Cortex of kidney (tissue), 1 donor: ENCODE measurements at places on chromosomes 11 and 22.

DNA sequence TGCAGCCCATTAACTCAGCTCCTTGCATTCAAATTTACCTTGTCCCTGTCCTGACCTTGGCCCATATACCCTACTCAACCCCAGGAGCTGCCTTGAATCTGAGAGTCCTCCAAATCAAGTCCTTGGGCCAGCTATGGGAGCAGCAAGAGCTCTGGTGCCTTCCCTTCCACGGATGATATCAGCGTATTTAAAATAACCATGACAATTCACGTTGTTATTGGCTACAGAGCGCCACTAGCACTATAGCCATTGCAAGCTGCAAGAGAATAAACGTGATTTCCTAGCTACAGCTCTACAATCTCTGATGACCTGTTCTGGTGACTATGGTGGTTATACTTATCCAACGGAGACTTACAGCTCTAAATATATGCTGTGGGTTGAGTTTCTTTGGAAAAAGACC is 357.8 kb downstream of the LARGE1 start:
- no peak for DNase-seq

- no peak for DNase-seq
These were observed 318.1 kb upstream of the PITPNB start for GRCh38 chr22:28237112-28237511.

- no peak for DNase-seq
These were observed 56.6 kb downstream of the LMO2 start for GRCh38 chr11:33835143-33835878.

DNA sequence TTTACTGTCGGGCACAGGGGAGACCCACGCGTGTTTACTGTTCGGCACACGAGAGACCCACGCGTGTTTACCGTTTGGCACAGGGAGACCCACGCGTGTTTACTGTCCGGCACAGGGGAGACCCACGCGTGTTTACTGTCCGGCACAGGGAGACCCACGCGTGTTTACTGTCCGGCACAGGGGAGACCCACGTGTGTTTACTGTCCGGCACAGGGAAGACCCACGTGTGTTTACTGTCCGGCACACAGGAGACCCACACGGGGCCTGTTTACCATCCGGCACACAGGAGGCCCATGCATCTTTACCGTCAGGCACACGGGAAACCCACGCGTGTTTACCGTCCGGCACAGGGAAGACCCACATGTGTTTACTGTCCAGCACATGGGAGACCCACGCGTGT is 525.1 kb downstream of the BRD1 start:
- no peak for DNase-seq

- DNase-seq: no peak
These were observed 66.5 kb downstream of the CCDC34 start for GRCh38 chr11:27296497-27296896.

DNA sequence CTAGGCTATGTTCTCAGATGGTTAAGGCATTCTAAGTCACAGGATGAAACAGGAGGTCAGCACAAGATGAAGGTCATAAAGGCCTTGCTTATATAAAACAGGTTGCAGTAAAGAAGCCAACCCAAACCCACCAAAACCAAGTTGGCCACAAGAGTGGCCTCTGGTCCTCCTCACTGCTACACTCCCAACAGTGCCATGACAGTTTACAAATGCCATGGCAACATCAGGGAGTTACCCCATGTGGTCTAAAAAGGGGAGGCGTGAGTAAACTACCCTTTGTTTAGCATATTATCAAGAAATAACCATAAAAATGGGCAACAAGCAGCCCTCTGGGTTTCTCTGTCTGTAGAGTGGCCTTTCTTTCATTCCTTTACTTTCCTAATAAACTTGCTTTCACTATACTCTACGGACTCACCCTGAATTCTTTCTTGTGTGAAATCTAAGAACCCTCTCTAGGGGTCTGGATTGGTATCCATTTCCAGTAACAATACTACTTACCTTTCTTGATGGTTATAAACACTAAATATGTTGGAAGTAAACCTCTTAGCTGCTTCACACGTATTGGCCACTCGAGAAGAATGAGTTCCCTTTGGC is 1237.9 kb downstream of the FAM181B start:
- DNase-seq: no peak

GRCh38 chr22:50034126-50035081 is 21.8 kb upstream of the IL17REL start:
- DNase-seq: no peak

- no peak for DNase-seq
These were observed 14.4 kb downstream of the SCARF2 start for GRCh38 chr22:20423008-20423905.

DNA sequence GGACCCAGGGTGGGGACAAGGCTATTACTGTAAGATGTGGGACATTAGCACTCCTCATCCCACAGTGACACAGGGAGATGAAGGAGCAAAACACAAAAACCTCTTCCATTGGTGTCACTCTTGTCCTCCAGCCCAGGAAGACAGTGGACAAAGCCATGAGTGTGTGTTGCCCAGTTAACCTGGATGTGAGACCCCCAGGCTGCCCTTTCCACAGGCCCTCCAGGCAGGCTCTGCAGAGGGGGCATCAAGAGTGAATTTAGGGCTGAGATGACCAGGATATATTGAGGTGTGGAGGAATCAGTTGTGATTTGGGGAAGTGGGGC is 111.3 kb downstream of the GGTLC2 start:
- DNase-seq: no peak

DNA sequence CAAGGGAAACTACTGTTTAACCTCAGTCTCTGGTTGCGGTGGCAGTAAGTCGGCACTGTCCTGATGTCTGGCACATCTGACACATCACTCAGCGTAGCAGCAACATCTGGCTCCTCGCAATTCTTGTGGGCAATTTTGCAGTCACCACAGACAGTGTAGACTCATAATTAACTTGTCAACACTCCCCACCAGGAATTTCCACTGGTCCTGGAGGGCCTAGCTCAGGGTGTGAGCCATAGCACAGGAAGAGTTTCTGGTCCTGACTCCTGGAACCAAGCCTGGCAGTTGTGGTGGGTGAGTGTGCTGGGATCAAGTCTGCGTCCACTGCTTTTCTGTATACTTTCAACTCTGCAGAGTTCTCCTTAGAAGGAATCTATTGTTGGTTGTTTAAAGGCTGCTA is 209.7 kb downstream of the SNX19 start:
- no peak for DNase-seq

- DNase-seq: no peak
These were observed 27.6 kb upstream of the ZBTB16 start for GRCh38 chr11:114031967-114032320.

DNA sequence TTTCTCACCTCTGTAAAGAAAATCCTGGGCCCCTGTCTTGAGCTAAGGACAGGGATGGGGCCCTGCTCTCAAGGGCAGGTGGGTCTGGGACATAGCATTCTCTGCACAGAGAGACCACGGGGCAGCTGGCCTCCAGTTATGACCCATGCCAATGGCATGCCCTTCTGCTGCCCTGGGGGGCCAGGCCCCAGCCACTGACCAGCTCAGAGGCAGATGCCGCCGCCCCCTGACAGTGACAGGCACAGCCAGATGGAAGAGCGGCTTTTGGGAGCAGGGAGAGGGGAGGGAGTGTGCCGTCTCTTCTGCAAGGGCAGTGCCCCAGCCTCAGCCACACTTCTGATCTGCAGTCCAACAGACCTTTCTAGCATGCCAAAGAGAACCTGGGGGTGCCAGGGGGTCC is 114.8 kb upstream of the NAV2 start:
- no peak for DNase-seq

GRCh38 chr11:130874955-130875531 is 41.2 kb downstream of the SNX19 start:
- DNase-seq: no peak

GRCh38 chr22:22397292-22397870 is 111.2 kb downstream of the ZNF280B start:
- no peak for DNase-seq

- DNase-seq: no peak
These were observed 144.7 kb downstream of the TENM4 start for GRCh38 chr11:79296141-79296540.

GRCh38 chr22:36608987-36609386 is 80.0 kb upstream of the EIF3D start:
- DNase-seq: no peak

DNA sequence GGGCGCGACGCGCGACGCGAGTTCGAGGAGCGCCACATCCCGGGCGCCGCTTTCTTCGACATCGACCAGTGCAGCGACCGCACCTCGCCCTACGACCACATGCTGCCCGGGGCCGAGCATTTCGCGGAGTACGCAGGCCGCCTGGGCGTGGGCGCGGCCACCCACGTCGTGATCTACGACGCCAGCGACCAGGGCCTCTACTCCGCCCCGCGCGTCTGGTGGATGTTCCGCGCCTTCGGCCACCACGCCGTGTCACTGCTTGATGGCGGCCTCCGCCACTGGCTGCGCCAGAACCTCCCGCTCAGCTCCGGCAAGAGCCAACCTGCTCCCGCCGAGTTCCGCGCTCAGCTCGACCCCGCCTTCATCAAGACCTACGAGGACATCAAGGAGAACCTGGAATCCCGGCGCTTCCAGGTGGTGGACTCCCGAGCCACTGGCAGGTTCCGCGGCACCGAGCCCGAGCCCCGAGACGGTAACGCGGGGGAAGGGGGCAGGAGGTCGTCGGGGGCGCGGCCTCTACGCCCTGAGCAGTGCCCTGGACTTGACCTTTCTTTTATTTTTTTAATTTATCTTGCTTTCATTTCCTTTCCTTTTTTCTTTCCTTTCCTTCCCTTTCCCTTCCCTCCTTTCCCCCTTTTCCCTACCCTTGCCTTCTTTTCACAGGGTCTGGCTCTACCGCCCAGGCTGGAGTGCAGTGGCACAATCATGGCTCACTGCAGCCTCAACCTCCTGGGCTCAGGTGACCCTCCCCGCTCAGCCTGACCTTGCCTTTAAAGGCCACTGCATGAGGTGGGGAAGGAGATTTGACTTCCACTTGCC is 5.0 kb downstream of the MPST start:
- DNase-seq: no peak

DNA sequence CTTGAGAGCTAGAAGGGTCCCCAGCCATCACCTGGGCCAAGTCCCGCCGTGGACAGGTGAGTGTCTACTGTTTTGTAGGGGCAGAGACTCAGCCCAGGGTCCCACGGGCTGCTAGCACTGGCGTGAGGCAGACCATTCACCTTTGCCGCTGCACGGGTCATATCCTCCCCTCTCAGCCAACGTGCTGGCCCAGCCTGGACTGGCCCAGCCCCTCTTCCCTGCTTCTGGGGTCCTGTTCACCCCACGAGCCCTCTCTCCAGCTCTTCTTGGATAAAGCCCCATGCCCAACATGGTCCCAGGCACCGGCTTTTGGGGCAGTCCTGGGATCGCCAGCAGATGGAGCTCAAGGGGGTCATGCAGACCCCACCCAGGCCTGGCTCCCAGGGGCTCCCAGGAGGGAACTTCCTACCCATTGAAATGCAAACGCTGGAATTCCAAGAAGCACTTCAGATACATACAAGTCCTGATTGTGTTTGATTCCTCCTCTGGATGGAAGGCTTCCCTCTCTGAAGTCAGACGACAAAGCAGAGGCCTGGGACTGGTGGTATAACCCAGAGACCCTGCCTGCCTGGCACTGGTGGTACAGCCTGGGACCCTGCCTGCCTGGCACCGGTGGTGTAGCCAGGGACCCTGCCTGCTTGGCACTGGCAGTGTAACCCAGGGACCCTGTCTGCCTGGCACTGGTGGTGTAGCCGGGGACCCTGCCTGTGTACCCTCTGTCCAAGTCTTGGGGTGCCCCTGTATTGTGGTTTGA is 8.9 kb upstream of the SEPTIN5 start:
- no peak for DNase-seq

DNA sequence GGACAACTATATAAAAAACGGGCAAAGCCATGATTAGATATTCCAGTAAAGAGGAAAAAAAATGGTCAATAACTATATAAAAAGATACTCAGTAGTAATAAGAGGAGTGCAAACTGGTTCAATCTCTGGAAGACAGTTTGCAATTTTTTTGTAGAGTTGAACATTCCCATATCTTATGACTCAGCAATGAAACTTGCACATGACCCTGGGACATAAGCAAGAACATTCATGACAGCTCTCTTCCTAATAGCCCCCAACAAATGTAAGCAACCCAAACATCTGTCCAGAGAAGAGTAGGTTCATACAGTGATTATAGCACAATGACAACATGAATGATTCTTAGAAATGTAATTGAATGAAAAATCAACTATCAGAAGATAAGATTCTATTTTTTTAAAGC is 21.8 kb upstream of the CSF2RB start:
- DNase-seq: no peak

GRCh38 chr22:37212174-37212906 is at the start of gene SSTR3:
SSTR3 (minus strand) TSS chr22:37212477; CDS start chr22:37207803, 4,674 bp downstream.
- no peak for DNase-seq

- DNase-seq: no peak
These were observed at the start of gene SHANK2 for GRCh38 chr11:71252269-71252769. SHANK2 (minus strand) TSS chr11:71252577; CDS start chr11:71147326, 105,251 bp downstream.

DNA sequence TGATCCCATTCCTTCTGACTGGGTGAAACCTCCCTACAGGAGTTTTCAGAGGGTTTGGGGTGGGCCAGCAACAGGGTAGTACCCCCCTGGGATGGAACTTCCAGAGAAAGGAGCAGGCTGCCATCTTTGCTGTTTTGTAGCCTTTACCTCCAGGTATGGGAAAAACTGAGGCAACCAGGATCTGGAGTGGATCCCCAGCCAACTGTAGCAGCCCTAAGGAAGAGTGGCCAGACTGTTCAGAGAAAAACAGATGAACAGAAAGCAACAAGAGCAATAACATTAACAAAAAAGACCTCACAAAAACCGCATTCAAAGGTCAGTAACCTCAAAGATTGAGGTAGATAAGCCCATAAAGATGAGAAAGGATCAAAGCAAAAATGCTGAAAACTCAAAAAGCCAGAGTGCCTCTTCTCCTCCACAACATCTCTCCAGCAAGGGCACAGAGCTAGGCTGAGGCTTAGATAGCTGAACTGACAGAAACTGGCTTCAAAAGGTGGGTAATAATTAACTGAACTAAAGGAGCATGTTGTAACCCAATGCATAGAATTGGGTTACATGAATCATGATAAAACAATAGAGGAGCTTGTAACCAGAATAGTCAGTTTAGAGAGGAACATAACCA is 1288.6 kb upstream of the CNTN5 start:
- DNase-seq: no peak

GRCh38 chr22:43535741-43536140 is 123.9 kb downstream of the MPPED1 start:
- no peak for DNase-seq

GRCh38 chr11:88114486-88115045 is 60.7 kb downstream of the RAB38 start:
- no peak for DNase-seq
